ENCODE measurements at places on chromosomes 16 and 17.

DNA sequence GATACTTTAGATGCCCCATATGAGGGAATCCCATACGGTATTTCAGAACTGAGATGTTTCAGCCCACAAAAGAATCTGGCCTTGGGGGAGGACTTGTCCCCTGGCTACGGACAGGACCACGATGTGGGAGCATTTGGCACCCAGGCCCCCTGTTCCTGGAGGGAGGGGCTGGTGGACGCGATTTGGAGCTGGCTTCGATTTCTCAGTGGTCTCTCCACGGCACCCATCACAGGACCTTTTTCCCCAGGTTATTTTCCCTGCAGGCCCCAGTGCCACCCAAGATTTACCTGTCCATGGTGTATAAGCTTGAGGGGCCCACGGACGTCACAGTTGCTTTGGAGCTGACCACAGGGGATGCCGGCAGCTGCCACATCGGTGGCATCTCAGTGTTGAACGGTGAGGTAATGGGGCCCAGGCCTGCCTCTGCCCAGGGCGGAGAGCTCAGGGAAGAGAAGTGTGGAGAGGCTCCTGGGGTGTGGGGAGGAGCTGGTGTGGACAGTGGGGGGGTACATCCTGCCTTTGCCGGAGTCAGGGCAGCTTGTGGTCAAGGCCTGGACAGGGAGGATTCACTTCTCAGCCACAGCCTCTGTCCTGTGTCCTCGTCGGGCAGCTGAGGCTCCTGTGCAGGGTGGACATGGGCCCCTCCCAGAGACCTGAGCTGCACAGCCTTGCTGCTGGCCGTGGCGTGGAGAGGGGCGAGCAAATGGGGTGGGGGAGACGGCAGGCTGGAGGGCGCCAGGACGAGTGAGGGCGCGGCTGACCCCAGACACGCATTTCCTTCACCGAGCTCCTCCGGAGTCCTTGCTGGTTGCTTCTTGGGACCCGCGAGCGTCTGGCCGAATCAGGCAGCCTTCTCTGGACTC, 9.9 kb downstream of the ENGASE start:
- DNase-seq = no peak

DNA sequence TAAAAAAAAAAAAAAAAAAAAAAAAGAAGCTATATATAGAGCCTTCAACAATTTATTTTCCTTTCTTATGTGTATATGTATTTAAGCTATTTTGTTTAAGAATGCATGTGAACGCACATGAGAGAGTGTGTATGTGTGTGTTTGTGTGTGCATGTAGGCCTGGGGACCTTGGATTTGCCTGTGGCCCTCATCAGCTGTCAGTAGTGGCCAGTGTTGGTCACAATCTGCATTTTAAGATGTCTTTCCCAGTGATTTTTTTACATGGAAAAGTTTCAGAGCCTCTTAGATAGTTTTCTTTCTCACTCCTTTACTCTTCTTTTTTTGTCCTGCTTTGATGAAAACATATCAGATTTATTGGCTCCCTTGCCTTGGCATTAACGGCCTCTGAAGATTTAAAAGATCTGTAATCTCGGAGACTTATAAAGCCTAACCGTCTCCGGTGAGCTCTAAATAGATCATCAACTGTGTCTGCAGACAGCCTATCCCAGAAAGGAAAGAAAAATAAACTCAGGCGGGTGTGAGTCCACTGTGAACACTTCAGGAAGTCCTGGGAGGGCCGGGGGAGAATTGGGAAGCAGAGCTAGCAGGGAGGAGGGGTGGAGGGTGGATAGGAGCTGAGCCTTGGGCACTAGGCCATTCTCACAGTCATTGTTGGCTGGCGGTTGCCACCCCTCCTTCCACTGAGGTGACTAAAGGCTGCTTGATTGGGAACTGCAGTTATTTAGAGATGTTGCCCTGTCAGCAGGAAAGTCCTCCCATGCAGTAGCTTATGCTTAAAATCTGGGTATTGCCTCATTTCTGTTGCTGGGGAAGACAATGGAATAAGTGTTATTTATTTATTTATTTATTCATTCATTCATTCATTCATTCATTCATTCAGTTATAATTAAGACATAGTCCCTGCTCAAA, 86.8 kb downstream of the WWP2 start:
- no peak for DNase-seq

DNA sequence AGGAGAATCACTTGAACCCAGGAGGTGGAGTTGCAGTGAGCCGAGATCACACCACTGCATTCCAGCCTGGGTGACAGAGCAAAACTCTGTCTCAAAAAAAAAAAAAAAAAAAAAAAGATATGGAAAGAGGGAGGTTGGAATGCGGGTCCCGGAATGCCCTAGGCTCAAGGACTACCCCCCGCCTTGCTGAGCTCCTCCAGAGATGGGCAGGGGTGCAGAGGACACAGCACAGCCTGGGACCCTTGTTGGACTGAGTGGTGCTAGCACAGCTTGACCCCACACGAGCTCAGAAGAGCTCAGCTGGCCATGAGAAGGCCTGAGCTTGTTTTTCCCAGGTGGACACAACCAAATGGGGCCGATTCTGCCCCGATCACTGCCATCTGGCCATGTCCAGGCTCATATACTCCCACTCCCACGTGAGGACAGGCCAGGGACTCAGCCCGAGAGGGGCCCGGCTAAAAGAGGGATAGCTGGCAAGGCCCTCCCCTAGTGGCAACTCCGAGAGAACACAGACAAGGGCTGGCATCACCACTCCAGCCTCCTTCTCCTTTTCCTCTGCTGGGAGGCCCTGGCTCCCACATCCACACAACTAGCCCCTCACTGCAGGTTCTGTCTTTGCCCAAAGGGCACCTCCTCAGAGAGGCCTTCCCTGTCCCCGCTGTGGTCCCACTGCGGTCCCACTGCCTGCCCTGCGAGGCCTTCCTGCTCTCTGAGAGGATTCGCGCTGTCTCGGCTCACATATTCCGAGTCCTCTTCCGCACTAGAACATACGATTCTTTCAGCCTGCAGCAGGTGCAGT, 11.0 kb downstream of the SGCA start:
- DNase-seq = no peak

DNA sequence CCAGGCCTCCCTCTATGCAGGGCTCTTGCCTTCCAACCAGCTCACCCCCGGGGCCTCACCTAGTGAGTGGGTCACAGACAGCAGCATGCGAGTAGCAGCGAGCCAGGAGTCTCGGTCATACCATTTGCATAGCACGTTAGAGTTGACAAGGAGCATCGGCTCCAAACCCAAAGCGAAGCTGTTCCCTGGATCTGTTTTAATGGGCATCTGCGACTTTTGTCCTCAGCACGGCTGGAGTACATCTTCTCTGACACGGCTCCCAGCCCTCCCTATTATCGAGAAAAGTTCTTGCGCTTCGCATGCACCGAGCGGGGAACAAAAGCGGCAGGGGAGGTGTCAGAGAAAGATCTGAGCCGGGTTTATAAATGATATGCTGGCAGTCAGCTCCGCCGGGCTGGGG, 253.3 kb downstream of the MAF start:
- DNase-seq = no peak

GRCh38 chr16:2777903-2778629, 986 bp upstream of the ELOB start:
- no peak for DNase-seq

- DNase-seq = no peak
Measured at GRCh38 chr17:45409659-45410076, 23.0 kb downstream of the ARHGAP27 start.

GRCh38 chr16:642189-643049, 791 bp downstream of the MCRIP2 start:
- no peak for DNase-seq

GRCh38 chr16:29710227-29711219, 31.5 kb downstream of the QPRT start:
- DNase-seq = no peak

DNA sequence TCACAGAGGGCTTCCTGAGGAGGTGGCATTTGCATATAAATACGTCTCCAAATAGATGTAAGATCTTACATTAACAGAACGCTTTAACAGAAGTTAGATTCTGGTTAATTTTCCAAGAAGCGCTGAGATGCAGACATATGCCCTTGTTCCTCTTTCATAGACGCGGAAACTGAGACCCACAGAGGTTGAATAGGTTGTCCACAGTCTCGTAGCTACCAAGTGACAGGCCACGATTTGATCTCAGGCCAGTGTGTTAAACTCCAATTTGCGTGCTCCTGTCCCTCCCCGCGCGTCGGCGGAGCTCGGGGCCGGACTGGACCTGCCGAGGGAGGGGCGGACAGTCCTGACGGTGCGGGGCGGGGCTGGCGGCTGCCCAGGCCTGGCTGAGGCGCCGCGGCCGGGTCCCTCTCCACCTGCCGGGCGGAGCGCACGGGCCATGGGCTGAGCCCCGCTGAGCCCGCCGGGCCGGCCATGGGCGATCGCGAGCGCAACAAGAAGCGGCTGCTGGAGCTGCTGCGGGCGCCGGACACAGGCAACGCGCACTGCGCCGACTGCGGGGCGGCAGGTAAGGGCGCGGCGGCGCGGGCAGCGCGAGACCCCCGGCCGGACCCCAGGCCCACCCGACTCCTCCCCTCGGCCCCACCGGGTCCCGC, at the start of gene ADAP2:
ADAP2 (plus strand) TSS at position 402 of the 653 bp plus-strand sequence; CDS start at position 472, 70 bp downstream.
- no peak for DNase-seq

- no peak for DNase-seq
Measured at GRCh38 chr16:78195797-78196196, 96.3 kb downstream of the WWOX start.

DNA sequence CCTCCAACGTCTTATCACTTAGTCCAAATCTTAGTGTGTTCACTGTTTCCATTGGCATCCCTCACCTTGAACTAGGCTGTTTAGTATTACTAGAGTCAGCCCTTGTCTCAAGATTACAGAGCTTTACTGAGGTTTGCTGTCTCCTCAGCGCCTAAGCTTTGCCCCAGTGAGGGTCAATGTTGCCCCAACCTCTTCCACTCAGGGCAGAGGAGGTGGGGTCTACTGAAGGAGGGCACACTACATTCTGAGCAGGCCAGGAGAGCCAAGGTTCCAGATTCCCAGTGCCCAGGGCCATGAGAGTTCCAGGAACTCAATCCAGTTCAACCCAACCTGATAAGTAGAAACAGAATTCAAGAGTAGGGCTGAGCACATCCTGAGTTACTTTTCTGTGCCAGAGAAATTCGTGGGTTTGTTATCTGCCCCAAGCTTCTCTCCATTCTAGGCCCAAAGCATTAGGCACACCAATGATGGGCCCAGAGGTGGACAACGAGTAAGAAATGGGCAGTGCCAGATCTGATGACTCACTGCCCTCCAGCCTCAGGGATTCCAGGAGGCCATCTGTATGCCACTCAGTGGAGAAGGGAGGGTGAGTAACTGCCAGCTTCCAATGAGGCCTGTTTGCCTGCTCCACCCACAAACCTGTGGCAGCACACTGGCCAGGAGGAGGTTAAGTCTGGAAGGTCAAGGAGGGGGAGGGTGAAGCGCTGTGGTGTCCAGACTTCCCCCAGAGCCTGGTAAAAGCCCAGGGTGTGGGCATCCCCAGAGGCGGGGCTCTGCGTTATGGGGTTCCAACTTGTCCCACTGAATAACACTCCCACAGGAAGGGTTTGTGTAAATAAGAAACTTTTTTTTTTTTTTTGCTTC, 8.2 kb downstream of the TUBG2 start:
- DNase-seq = no peak

GRCh38 chr17:17824783-17825614, 11.8 kb downstream of the SREBF1 start:
- no peak for DNase-seq

- DNase-seq = no peak
Measured at GRCh38 chr16:86671486-86672178, 93.3 kb downstream of the FOXL1 start.

DNA sequence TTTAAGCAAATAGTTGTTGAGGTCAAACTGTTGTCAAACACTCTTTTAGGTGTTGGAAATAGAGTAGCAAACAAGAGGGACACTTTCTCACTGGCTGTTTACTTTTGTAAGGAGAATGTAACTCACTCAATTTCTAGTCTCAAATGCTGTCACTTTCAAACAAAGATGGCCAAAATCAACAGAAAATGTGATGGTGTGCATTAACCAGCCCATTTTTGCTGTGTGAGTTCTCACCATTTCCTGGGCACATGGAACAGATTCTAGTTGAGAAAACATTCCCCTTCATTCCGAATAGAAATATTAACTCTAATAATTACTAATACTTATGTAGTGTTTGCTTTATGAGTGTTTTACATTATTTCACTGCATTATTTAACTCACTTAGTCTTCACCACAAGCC, 128.2 kb upstream of the XYLT1 start:
- no peak for DNase-seq

DNA sequence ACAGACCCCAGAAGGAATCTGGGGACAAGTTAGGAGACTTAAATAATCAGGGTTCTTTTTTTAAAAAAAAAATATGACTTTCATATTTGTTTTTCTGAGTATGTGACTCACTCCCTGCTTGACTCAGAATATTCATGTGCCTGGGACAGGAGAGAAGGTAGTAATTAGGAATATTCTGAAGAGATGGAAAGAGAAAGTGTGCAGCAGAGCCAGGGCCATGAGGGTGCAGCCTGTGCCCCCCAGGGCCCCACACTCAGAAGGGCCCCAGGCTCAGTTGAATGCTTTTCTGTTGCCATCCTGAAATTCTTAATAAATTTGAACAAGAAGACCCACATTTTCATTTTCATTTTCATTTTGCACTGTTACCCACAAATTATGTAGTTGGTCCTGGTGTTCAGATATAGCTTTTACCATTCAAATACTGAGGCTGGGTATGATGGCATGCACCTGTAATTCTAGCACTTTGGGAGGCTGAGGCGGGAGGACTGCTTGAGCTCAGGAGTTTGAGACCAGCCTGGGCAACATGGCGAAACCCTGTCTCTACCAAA, 11.5 kb upstream of the LONP2 start:
- DNase-seq = no peak

GRCh38 chr16:21159281-21159951, 942 bp downstream of the LDAF1 start:
- no peak for DNase-seq

GRCh38 chr17:82881900-82882714, 42.3 kb upstream of the ZNF750 start:
- DNase-seq = no peak
